ENCODE measurements at places on chromosomes 11 and 22.

GRCh38 chr11:12158909-12159308 lies 48.5 kb downstream of the MICAL2 start:
- no peak for DNase-seq

GRCh38 chr11:57815877-57816276 lies 54.3 kb downstream of the CTNND1 start:
- DNase-seq, result no peak

DNA sequence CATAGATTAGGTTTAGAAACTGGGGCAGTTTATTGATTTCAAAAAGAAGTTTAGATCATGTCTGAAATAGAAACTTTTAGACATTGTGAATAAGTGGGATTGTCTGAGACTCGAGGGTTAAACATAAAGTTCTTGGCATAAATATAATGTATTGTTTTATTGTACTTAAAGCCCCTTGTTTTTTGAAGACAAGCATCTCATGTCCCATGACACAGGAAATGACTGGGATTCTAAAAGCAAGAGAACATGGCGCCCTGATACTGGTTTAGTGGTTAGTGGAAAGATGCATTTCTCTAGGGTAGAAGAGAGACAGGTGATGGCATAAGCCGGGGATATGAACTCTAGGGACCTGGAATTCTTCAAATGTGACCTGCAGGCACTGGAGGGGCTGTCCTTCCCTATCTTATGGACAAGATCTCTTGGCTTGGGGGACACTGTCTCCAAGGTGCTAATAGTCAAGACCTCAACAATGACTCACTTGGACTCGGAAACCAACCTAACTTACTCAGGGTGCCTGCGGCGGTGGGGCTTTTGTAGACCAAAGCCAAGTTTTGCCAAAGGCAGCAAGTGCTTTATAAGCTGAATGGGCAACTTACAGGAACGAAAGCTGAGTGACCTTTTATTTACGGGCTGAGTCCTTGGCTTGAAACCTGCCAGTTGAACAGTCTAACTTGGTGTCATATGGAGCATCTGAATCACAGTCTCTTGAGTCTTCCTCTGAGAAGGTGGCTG lies 48.2 kb downstream of the UBASH3B start:
- no peak for DNase-seq

GRCh38 chr11:13831696-13832095 lies 130.8 kb upstream of the SPON1 start:
- DNase-seq, result no peak

DNA sequence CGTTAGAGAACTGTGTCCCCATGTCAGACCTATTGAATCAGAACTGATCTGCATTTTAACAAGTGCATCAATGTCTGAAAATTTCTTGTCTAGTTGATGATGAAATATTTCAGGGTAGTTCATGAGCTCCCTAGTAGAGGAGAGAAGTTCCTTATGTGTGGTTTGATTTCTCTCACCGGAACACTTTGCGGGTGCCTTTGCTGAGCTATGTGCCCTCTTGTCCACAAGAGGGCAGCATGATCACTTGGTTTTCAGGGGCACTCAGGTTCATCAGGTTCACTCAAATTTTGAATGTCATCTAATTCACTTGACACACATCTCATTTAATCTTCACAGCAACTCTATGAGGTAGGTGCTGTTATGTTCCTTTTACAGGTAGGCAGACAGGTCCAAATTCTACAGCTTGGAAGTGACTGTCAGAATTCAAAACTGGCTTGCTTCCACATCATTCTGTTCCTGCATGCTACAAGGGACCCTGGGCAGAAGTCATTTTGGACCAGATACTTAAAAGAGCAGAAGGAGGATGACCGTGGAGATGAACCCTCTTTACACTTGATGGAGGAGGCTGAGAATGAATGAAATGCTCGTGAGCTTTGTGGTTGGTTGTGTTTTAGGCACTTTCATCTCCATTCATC lies 55.6 kb downstream of the P4HA3 start:
- DNase-seq, result peak; percentile 75

DNA sequence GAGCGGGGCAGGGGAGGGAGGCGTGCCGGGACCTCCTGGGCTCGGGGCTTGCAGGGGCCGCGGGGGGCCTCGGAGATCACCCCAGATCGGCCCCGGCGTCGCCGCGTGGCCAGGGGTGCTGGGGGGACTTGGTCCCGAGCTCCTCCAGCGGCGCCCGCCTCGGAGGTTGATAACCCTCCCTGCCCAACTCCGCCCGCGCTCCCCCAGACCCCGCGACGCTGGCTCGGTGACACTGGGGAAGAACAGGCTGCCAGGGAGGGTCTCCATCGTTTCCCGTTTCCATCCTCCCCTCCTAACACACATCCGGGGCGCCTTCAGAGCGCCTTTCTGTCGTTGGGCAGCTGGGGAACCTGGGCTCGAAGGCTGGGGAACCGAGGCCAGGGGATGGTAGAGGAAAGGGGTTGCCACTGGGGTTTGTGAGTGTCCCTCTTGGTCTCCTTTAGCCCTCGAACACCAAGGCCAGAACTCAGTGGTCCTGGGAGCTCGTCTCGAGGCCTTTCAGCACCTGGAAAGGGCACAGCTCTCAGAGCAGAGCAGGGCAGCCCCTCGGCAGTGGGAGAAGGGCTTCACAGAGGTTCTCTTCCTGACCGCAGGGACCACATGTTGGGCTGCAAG lies 431 bp downstream of the SLC37A2 start:
- DNase-seq, result no peak

- DNase-seq, result no peak
Observed at GRCh38 chr11:130159139-130159538, 443 bp upstream of the ST14 start.

DNA sequence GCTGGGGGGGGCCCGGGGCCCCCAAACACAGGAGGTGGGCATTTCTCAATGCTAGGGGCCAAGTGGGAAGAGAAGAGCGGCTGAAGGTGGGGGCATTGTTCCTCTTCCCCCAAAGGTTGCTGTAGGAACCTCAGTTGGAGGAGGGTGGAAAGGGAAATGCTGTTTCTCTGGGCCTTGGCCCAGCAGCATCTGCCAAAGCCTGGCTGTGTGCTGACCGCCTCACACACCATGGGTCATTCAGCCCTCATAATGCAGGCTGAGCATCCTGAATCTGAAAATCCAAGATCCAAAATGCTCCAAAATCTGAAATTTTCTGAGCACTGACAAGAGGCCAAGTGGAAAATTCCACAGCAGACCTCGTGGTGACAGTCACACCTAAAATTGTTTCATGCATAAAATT lies 49.0 kb upstream of the BID start:
- DNase-seq, result no peak

DNA sequence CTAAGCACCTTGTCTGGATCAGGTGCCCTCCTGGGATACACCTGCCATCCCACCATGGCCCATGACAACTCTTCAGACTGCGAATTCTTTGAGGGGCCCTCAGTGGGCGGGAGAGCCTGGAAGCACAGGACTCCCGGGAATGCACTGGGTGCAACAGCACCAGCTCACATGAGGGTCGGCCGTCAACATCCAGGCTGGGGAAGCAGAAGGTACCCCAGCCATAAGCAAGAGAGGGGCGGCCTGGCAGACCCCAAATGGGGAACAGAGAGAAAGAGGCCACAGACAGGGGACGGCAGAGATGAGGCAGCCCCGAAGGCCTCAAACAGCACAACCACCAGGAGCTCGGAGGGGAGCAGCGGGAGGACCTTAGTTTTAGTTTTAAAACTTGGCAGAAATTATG lies 94.4 kb downstream of the PHF21B start:
- DNase-seq, result no peak

All from HL-60 (cell line).